GM23248 (cell line): ENCODE measurements at places on chromosomes 1 and 21. TPM values are rescaled to one million over a fixed set of nuclear protein-coding genes. Genes with fewer than 3 reads are reported as not detected.

DNA sequence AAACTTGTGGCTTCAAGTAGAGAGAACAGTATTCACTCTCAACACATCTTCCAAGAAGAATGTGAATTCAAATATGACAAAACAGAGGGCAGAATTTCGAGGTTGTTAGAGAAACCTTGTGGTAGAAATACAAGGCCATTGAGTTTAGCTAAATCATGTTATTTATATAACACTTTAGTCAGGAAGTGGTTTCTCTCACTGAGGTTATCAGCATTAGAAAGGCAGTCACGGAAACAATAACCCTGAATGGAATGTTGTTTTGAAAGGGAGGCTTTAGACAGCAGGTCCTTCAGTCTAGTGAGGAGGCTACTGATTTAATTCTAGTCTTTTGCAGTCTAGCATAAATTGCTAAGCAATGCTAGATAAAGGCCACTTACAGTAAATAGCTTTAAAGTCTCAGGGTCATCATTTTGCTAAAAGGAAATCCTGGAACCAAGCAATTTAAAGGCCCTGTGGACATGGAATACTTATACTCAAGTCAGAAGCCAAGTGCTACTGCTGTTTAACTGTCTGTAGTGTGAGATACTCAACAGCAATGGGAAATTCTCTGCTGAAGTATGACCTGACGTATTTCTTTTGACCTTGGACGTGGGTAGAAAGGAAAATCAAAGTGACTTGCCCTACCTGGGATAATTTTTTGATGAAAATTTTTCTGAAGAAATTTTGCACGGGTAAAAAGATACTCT is 89.0 kb upstream of the CHODL start:
- no peak for DNase-seq

DNA sequence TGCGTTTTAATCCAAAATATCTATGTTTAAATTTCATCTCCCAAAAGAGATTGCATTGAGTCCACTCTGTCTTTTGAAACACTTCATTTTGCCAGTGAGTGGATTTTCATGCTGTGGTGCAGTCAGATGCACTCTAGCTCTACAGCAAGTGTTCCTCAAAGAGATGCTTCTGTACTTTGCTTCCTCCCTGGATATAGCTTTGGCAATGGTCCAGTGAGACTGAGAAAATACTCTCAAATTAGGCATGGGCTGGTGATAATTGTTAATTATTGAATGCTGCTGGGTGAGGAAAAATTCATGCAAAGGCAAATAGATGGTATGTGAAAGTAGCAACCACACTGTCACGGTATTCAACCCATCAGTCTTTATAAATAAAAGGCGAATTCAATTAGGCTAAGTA is 396.9 kb downstream of the ADGRL2 start:
- no peak for DNase-seq

The SERTAD4 gene
- 1.0 and 1.7 TPM in 2 replicates for polyA plus RNA-seq

The DNASE2B gene
- not detected in 2 replicates for polyA plus RNA-seq

The LCE3D gene
- 0.33 and 1.0 TPM in 2 replicates for polyA plus RNA-seq

The CZIB gene
- polyA plus RNA-seq, result 76.6 and 83.4 TPM in 2 replicates
